WERI-Rb-1 (cell line): ENCODE measurements at places on chromosomes 12 and 14.

DNA sequence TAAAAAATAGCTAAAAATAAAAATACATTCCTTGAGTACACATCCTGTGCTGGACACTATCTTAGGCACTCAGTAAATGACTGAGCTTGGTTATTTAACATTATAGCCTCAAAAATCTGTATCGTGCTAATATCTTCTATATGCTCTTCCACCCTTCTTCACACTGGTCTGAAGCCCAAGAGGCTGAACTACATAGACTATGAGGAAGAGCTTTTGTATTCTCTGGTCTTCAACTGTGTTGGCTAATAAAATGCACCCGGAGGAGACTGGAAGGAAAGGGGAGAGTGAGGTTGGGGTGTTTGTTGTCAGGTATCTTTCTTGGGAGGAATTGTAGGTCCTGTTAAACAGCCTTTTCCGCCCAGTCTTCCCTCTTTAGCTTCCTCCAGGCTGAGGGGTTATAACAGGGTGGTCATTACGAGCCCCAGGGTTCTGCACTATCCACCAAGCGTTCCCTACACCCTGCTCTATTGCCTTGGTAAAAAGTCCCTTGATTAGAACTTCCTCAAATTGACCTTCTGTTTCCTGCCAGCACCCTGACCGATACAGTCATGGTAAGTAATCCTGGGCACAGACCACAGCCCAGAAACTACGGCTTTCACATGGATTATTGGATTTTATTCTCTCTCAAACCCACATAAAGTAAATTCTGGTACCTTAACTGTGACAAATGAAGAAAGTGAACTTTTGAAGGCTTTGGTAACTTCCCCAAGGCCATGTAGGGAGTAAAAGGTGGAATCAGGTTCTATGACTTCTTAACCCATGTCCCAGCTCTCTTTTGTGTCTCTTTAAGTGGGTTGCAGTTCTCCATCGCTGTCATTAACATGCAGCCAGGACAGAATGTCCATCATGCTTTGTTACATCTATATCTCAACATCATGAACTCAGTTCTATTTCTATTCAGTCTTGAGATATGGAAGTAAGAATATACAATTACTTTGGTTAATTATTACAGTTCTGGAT is 71.3 kb downstream of the PTHLH start:
- no peak for DNase-seq

- DNase-seq = no peak
Measured at GRCh38 chr12:77751939-77752338, 78.8 kb upstream of the NAV3 start.

DNA sequence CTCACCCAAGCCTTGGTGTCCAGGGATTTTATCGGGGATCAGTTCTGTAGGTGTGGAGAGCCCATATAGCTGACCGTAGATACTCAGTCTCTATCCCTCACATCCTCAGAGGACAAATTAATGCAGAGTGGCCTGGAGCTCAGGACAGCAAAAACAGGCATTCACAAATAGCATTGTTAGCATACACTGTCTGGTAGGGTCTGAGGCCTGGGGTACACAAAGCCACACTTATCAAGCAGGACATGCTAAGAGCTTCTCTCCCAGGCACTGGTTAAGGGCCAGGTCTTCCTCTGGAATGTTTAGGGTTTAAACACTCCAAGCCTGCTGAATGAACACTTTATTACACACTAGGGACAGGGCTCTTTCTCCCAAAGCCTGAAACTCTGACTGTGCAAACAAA is 253.2 kb downstream of the NEDD1 start:
- DNase-seq = no peak

DNA sequence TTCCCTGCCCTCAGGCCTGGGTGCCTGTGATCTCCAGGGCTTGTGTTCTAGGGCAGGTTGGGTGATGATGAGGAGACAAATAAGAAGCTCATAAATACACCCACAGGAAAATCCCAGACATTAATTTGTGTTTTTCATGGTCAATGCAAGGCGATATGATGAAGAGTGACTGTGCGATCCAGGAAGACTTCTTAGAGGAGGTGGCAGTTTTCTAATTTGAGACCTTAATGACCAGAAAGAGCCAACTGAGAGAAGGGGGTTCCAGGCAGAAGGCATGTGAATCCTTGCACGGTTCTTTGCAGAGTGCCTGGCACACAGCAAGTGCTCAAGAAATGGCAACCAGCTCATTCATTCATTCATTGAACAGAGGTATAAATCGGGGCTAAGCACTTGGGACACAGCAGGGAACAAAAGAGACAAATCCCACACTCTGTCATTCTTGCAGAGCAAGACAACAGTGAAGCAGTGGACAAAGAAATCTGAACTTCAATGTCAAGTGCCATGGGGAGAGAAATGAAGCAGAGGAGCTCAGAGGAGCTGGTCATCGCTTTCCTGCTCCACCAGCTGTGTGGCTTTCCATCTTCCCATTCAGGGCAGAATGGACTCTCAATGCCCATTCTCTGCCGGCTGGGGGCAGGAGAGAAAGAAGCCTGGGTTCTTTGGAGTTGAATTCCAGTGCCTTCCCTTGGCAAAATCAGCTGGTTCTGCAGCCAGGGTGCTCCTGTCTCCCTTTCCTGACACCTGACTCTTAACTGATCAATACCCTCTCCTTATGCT is 128.3 kb downstream of the AACS start:
- DNase-seq = no peak

DNA sequence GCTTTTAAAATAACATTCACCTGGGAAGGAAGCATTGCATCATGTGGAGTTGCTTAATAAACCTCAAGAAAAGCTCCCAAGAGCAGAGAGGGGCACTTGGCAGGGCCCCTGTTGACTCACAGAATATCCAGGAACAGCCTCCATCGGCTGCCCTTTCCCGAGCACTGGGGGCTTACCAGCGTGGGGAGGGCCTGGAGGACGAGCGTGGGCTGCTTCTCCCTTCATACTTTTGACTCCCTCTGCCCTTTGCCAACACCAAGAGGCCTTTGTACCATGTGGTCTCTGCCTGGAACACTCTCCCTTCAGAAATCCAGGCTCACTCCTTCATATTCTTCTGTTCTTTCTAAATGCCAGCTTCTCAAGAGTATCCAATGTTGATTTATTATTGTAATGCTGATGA is 492.1 kb upstream of the TMEM132C start:
- DNase-seq = no peak

GRCh38 chr12:124011435-124012115 is 38.6 kb downstream of the ZNF664 start:
- no peak for DNase-seq

GRCh38 chr12:79687711-79688260 is 3.0 kb downstream of the PAWR start:
- no peak for DNase-seq

DNA sequence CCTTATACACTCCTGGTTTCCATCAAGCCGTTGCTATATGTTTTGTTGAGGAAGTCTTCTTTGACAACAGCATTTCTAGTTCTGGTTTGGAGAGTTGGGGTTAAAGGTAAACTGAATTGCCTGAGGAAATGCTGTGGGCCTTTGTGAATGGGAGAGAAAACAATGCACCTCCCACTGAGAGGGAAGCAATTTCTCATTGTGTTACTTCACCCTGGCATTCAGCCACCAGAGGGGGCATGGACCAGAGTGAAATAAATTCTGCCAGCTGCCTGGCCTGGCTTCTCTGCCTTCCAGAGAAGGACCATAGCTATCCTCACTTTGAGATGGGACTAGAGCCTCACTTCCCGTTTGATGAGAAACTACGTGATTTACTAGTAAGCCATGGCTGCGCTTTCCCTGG is 475.3 kb downstream of the EGLN3 start:
- DNase-seq = peak; percentile 57

DNA sequence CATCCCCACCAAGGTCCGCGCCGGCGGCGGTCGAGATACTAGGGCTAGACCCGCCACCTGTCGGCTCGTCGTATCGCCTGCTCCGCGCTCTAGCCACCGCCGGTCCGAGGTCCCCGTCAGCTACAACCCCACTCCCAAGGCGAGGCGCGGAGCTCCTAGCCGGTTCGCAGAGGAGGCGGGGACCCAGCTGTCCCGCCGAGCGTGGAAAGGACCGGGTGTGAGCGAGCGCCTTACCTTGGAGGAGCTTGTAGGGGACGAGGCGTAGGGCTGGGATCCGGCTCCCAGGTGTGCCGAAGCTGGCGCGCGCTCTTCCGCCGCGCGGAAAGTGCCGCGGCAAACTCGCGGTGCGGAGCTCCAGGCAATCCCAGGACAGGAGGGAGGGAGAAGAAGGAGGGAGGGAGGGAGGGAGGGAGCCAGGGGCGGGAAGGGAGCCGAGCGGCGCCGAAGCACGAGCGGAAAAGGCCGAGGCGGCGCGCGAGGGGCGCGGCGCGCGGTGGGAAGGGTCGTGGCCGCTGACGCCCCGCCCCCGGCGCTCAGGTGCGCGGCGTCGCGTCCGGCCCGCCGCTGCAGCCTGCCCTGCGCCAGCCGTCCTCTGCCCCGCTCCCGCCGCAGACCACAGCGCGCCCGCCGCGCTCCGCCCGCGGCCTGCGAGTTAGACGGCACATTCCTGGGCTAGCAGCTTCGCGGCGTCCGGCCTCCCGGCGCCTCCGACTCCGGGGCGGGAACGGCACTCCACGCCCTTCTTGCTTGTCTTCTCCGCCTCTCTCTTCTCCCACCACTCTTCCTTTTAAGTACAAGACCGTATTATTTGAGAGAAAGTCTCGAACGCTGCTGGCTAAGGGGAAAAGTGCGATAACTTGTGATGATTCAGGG is at the start of gene PAWR:
PAWR (minus strand) TSS at position 327 of the 873 bp plus-strand sequence. CDS start 720 bp downstream, outside the sequence.
- DNase-seq = peak; percentile 88

DNA sequence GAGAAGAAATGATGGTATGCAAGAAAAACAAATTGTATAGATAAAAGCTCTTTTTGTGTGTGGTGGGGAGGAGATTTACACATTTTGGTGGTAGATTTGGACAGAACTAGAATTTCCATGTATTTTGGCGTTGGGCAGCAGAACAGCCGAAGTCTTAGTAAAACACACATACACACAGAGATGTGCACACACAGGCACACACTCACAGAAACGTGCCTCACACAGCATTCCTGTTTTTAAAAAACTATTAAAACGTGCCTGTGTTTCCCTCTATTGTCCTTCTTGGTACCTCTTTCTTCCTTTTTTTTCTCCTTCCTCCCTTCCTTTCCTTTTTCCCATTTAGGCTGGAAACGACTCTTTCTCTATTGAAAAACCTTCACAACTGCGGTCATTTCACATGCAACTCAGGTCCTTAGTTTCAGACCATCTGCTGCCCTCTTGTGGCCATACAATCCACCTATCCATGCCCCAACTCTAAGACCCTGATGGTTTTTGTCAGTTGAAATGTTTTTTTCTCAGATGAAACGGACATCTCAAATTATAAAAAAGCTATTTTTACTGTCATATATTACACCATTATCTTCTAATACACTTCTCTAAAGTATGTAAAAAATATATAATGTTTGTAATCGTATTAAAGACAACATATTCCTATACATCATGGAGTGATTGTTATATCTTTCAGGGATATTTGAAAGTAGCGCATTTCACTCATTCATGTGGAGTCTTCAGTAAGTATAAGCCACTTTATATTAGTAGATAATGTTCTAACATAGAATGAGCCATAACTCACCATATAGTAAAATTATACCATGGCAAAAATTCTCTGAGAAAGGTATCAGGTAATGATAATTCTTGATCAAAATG is 386.7 kb upstream of the NOVA1 start:
- peak; percentile 66 for DNase-seq
